ENCODE measurements at places on chromosomes 4 and X.

DNA sequence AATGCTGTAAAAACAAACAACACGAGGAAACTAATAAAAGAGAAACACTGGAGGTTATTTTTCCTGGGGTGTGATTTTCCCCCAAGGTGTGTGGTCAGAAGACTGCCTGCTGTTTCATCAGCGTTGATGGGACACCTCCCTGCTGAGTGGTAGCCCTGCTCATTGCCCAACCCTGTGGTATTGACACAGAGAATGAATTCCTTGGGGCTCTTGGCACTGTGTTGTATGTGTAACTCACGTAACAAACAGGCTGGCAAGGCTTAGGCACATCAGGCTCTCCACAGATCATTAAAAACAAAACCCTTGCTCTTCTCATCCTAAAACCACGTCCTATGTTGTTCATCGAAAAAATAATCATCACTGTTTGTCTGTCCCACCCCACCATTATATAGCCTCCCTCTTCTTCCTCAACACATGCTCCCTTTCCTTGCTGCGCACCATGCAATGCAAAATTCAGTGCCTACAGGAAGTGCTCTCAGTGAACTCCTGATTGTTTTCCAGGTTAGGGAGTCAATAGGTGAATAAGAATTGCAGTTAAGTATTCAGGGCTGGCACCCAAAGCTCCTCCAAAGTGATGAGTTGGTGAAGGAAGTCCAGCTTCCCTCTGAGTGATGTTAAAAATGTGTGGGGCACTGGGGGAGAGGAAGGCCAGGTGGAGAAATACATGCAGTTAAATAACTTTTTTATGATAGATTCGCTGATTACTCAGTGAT, 11.4 kb upstream of the PUDP start:
- no peak for DNase-seq

- DNase-seq: no peak
Observed at GRCh38 chr4:148145475-148145874, 296.7 kb downstream of the NR3C2 start.

DNA sequence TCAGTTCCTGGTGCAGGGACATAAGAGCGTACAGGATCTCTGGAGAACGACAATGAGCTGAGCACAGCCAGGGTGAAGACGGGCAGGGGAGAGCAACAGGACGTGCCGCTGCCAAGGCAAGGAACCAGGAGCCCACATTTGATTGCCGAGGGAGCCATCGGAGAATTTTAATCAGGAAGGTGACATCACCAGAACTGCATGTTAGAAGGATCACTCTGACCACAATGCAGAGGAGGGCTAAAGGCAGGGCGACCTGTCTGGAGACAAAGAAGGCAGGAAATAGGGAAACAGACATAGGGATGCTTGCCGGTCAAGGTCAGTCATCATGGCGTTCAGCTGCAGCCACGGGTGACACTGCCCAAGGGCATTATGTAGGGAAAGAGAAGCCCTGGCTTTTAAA, 81.4 kb downstream of the RBM47 start:
- no peak for DNase-seq

DNA sequence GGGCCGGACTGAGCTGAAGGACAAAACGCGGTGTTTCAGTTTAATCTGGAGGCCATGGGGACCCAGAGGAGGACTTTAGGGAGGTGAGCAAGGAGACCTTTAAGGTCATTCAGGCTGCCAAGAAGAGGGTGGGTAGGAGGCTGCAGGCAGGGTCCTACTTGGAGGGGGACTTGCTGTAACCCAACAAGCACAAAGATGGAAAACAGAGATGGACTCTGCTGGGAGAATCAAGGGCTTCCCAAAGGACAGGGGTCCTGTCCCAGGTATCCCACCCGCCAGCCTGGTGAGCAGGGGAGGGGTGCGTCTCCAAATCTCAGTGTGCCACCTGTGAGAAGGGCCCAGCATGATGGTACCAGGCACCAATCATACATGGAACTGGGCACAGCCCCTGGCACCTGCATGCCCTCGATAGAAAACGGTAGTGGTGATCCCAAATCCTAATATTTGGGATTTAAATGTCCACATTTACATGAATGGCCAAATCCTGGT, 3.9 kb upstream of the HAUS3 start:
- DNase-seq: no peak

DNA sequence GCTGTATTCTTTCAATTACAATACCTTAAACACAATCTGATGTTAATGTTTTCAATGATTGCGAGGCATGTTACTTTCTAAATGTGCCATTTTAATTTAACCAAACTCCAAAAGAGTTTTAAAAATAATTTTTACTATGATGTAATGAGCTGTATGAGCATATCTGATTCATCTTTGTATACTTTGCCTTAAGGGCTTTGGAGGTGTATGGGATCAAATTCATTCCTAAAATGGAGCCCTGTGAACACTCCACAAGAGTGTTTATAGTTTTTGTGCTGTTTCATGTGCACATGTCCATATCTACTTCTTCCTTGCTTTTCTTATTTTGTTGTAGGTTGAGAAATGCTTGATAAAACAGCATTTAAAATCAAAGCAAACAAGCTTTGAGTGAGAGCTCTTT, 82.4 kb downstream of the ATP10D start:
- no peak for DNase-seq

DNA sequence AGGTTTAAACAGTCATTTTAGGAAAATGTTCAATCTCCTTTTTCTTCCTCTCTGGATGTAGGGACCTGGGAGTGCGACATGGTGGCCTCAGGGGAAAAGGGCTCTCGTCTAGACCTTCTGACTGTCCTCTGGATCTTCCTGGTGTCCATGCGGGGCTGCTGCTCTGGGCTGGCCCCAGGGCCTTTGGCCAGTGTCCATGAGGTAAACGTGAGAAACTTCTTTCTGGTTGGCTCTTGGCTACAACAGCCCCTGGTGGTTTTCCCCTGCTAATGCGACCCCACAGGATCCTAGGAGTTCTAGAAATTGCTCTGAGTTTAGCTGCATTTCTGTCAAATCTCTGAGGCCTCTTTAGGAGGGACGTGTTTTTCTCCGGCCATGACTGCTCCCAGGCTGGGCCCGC, 85.7 kb downstream of the MFAP3L start:
- no peak for DNase-seq

GRCh38 chrX:2765549-2765830, 13.7 kb downstream of the XG start:
- no peak for DNase-seq

- DNase-seq: peak; percentile 47
Observed at GRCh38 chr4:82017680-82018079, 356.1 kb downstream of the HNRNPD start.

- DNase-seq: no peak
Observed at GRCh38 chr4:8710946-8711345, 118.4 kb downstream of the CPZ start.

DNA sequence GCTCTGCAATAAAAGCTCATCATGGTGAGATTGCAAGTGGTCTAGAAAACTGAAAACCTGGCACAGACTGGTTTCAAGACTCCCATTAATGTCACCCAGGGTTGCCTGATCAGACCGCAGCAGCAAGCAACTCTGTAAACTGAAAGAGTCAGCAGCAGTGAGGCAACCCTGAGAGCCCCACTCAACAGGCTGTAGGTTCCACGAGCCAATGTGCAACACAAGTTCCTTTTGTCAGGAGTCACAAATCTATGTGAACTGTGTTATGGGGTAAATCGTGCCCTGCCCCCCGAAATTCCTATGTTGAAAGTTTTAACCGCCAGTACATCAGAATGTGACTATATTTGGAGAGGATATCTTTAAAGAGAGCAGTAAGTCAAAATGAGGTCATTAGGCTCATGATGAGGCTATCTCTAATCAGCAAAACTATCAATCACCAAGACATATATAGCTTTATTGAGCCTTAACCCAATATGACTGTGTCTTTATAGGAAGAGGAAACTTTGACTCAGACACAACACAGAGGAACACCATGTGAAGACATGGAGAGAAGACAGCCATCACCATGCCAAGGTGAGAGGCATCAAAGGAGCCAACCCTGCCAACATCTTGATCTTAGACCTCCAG, 94.0 kb downstream of the FBXO8 start:
- DNase-seq: no peak

DNA sequence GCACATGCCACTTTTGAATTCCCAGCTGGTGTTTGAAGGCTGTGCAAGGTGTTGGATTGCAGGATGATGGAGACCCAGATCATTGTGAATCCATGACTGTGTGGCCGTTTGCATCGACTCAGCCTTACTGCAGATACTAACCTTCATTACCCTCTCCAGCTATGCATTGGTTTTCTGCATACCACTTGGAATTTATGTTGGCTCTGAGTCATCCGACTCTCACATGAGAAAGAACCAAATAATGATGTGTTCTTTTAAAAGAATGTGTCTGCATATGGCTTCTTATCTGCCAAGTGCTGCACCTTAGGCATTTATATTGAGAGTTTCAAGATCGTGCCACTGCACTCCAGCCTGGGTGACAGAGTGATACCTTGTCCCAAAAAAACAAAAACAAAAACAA, 106.7 kb upstream of the PRKX start:
- no peak for DNase-seq

GRCh38 chr4:76616526-76616925, 181.5 kb downstream of the SHROOM3 start:
- DNase-seq: no peak

- DNase-seq: no peak
Observed at GRCh38 chrX:38312436-38312835, 14.9 kb downstream of the RPGR start.

DNA sequence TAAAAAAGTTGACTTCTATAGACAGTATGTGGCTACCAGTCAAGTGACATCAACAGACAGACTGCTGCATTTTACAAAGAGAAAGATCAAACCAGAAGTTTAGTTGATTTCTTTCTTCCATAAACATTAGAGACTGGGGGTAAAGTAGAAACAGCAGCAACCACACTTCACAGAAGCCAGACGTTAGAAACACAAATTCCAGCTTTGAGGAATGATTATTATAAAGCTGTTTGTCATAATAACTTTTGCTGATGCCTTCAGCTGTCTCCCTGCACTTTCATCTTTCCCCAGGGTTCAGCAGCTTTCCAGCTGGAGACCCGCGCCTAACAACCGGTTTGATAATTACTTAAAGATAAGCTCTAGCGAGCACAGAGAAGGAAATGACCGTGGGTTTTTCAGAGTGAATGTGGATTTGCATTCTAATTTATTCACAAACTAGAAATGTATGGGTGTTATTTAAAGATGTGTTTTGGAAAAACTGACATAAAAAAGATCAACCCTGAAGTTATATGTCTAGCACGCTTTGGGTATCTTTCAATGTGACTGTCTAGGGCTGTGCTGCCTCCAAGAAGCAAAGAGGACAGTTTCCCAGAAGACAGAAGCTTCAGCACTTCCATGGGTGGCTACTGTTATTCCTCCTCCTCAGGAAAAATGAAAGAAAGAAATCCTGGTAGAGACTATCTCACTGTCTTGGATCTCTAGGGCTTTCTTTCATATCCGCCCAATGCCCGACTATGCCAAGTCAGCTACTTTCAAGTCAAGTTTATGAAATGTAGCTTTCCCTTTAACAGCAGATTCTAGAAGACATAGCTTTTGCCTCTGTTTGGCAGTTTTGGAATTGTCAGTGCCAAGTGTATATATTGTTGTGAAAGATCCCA, 15.0 kb upstream of the ENAM start:
- peak; percentile 12 for DNase-seq

DNA sequence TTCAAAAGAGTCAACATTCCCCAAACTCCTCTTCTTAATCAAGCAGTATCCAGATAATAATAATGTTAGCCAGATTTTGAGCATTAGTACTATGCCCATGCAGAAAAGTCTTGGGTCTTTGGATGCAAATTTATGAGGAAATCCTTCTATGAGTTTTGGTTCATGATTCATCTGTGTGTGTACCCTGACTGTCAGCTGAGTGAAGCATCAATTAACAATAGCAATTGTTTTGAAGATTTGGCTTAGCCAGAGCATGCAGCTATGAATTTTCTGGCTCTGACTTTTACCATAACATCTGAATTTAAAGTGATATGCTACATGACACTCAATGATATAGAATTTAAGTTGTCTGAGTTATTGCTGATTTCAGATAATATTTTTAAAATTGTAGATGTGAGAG, 145.8 kb downstream of the KLHL4 start:
- DNase-seq: no peak

- no peak for DNase-seq
Observed at GRCh38 chr4:154586296-154587033, 4.1 kb downstream of the FGA start.

GRCh38 chr4:187128222-187128621, 404.6 kb upstream of the FAT1 start:
- no peak for DNase-seq

DNA sequence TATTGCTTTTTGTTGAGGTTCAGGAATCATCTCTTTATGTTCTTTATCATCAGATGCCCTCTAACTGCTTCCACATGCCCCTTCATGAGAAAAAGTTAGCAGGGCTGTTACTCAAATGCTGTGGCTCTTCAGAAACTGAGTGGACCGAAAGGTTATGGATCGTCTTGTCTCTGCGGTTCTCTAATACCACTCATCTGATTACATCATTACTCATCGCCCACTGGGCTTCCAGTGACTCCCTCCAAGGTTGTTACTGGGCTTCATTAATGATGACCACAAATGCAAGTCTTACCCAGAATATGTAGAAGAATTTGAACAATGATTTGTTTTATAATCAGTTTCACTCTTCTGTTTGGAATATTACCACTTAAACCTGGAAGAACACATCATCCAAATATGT, 67.7 kb downstream of the RWDD4 start:
- no peak for DNase-seq

GRCh38 chr4:171710743-171711142, 102.5 kb upstream of the GALNTL6 start:
- no peak for DNase-seq

GRCh38 chrX:39442332-39442731, 641.1 kb downstream of the MID1IP1 start:
- DNase-seq: no peak

DNA sequence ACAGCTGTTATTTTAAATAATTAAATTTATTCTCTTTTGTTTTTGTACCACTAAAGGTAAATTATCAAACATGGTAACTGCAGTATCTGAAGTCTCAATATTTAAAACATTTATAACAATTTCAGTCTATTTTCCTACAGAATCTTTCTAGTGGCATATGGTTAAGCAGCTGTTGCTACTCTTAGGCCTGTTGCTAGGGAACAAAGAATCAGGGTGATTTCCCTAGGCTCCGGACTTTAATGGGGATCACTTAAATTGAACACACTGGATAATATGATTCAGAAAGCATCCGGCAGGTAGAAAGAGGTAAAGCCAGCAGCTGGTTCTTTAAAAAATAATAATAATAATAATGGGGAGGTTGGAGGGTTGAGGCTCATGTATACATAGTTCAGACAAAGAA, 17.6 kb downstream of the FBXO8 start:
- no peak for DNase-seq

- no peak for DNase-seq
Observed at GRCh38 chr4:79603681-79604080, 195.7 kb upstream of the GK2 start.

GRCh38 chr4:82213485-82214417, 160.0 kb downstream of the HNRNPD start:
- no peak for DNase-seq

GRCh38 chrX:124931241-124931640, 388.4 kb upstream of the TEX13C start:
- no peak for DNase-seq

DNA sequence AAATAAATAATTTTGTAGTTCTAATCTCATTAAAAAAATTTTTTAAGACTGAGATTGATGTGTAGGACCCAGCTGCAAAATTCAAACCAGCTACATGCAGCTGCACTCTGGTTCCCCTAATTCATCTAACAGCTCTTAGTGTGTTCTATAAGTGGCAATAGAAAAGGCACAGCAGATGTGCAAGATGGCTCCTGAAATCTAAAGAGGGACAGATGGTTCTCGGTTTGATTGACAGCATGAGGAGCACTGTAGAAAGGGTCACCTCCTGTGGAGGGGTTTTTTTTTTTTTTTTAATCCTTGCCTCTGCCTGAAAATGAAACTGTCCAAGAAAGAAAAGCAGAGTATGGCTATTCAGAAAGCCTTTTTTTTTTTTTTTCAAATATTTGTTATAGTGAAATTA, 16.9 kb upstream of the OCIAD1 start:
- DNase-seq: no peak
